Panc1 (cell line): ENCODE measurements at places on chromosomes 5 and 9.

DNA sequence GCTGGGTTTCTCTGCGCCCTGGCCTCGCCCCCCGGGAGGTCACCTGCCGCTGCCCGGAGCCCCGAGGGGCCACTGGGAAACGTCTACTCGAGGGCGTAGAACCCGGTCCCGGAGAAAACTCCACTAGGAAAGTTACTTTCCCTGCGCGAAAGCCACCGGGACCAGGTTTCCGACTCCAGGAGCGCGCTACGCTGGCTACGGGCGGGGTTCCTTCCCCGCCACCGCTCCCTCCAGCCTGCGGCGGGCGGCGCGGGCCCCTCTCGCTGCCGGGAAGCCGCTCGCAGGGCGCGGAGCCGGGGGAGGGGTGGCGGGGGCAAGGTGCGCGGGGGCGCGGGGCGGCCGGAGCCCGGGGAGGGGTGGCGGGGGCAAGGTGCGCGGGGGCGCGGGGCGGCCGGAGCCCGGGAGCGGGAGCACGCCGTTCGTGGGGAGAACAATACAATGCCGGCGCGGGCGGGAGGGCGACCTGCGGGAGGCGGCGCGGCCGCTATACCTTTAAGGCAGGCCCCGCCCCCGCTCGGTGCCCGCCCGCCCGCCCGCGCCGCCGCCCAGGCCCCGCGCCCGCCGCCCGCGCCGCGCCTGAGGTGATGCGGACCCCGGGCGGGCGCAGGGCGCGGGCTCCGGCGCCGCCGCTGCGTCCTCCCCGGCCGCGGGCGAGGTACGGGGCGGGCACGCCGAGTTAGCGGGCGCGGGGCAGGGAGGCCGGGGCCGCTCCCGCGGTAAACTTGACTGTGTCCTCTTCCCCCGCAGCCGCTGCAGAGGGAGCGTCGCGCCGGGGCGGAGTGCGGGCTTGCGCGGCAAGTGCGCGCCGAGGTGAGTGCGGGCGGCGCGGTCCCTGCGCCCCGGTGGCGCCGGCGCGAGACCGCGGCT is 278.1 kb downstream of the AOPEP start:
- H3K27me3 ChIP-seq = no peaks in the 10 kb centered on the region
- peak overlapping the region; percentile 92 for H3K27ac ChIP-seq
- peaks cover 19% of the 10 kb centered on the region for H3K4me1 ChIP-seq

- no peaks in the 10 kb centered on the region for H3K27me3 ChIP-seq
- DNase-seq = no peak
- no peak overlapping the region for H3K27ac ChIP-seq
- H3K36me3 ChIP-seq = no peaks in the 10 kb centered on the region
- no peak overlapping the region for H3K4me3 ChIP-seq
Observed at GRCh38 chr9:14203356-14204056, 110.4 kb downstream of the NFIB start.

GRCh38 chr9:13436591-13436990 is 157.1 kb upstream of the MPDZ start:
- H3K27ac ChIP-seq = no peak overlapping the region
- no peaks in the 10 kb centered on the region for H3K36me3 ChIP-seq
- DNase-seq = no peak
- H3K27me3 ChIP-seq = no peaks in the 10 kb centered on the region

DNA sequence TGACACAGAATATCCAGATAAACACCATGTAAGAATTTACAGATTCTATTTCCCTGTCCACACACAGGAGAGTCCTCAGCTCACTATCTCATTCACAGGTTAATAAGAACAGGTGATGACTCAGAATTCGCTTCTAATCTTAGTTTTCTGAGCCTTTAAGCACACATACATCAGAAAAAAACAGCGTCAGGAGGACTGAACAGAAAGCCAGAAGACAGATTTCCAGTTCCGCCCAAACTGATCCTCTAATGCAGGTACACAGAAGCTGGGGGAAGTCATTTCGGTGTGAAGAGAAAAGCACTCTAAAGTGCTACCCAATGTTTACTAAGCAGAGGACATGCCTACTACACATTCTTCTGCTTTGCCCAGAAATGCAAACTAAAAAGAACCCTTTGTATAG is 1.6 kb downstream of the CEMIP2 start:
- no peak for DNase-seq
- H3K27ac ChIP-seq = no peak overlapping the region
- no peaks in the 10 kb centered on the region for H3K36me3 ChIP-seq
- peaks cover 18% of the 10 kb centered on the region for H3K4me1 ChIP-seq
